ENCODE measurements at places on chromosomes 5 and 9. TPM values are rescaled to one million over a fixed set of nuclear protein-coding genes. Genes with fewer than 3 reads are reported as not detected.

DNA sequence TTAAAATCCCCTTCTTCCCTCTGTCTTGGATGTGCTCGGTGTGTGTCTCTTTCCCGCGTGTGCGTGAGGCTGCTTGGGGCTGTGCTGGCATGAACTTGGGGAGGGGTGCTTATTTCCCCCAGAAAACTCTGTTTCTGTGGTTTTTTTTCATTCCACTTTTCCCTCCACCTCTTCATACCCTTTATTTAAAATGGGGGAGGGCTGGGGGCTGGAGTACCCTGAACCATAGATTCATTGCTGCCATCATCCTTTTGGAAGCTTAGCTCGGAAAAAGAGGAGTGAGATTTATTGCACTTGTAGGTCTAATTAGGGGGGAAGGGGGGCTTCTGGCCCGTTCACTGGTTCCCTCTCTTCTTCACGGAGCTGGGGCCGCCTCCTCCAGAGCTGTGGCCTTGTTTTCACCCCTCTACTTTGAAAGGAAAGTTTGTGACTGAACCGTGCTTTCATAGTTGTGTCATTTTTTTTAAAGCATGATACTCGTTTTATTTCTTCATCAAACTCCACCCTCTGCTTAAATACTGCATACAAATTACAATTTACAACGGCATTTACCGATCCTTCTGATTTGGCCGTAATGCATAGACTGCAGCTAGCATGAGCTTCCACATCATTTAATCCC lies 2.9 kb downstream of the NR2F1 start:
- no peak for DNase-seq

DNA sequence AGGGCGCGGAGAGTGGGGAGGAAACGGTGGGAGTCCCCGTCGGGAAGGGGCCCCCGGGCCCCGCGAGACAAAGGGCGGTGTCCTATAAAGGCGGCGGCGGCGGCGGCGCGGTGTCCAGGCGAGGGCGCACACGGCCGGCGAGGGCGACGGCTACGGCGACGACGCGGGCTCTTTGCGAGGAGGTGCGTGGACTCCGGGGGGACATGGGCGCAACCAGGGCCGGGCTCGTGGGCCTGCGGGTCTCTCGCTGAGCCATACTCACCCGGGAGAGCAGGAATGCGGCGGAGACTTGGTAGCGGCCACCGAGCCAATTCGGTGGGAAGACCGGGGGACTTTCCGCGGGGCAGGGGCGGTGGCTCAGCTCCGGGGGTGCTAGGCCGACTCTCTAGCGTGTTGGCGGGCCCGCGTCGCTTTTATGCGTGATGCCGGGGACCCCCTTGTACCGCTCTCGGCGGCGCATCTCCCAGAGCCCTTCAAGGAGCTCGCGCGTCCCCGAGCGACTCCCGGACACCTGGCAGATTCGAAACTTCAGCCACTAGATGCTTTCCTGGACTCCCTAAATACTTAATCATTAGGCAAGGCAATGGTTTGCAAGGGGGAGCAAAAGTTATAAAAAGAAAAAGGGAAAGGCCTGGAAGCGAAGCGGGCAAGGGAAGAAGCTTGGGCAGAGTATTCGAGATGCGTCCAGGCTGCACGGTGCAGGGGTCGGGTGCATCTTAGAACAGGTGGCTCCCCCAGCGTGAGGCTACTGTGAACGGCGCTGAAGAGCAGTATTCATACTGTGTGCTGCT lies 5.9 kb upstream of the TAL2 start:
- DNase-seq: peak; percentile 5

GRCh38 chr9:117273612-117274011 lies 141.2 kb downstream of the ASTN2 start:
- no peak for DNase-seq

INSYN2B gene
- 0.87 TPM for total RNA-seq

PSMD5 gene
- total RNA-seq: 7.7 TPM

Data from heart right ventricle (tissue), 16 donors.